ENCODE measurements at places on chromosomes 4 and X.

GRCh38 chr4:165542476-165542875 lies 163.7 kb downstream of the CPE start:
- no peak for DNase-seq

DNA sequence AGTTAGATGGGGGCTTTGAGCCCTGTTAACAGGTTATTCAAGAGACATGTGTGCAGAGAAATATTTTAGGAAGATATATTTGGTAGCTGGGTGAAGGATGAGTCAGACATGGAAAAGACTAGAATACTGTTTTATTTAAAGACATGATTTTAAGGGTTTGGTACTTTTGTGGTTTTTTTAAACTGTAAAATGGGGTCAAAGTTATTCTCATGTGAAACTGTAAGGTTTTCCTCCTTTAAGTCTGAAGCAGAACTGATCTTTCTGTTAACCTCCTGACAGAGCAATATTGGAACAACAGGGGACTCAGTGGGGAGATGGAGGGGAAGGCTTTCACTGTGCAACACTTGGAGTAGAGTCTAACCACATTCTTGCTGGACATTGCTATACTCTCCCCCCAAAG lies 112.4 kb upstream of the LSM6 start:
- DNase-seq, result no peak

DNA sequence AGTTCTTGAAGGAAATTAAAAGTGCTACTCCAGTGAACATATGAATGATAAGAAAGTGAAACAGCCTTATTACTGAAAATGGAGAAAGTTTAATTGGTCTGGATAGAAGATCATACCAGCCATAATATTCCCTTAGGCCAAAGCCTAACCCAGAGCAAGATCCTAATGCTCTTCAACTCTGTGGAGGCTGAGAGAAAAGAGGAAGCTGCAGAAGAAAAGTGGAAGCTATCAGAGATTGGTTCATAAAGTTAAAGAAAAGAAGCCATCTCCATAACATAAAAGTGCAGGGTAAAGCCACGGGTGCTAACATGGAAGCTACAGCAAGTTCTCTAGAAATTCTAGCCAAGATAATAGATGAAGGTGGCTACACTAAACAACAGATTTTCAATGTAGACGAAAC lies 85.5 kb upstream of the ATOH1 start:
- no peak for DNase-seq

GRCh38 chr4:93828332-93828994 lies at the start of gene ATOH1:
ATOH1 (plus strand) TSS chr4:93828753; CDS start chr4:93828927, 174 bp downstream.
- DNase-seq, result peak; percentile 52

GRCh38 chr4:40311811-40312346 lies 23.3 kb upstream of the CHRNA9 start:
- no peak for DNase-seq

GRCh38 chr4:10007793-10008608 lies 13.3 kb downstream of the SLC2A9 start:
- DNase-seq, result no peak

GRCh38 chrX:119899125-119899524 lies 3.4 kb downstream of the AKAP14 start:
- no peak for DNase-seq

GRCh38 chr4:113695328-113696169 lies 66.0 kb downstream of the CAMK2D start:
- DNase-seq, result no peak

DNA sequence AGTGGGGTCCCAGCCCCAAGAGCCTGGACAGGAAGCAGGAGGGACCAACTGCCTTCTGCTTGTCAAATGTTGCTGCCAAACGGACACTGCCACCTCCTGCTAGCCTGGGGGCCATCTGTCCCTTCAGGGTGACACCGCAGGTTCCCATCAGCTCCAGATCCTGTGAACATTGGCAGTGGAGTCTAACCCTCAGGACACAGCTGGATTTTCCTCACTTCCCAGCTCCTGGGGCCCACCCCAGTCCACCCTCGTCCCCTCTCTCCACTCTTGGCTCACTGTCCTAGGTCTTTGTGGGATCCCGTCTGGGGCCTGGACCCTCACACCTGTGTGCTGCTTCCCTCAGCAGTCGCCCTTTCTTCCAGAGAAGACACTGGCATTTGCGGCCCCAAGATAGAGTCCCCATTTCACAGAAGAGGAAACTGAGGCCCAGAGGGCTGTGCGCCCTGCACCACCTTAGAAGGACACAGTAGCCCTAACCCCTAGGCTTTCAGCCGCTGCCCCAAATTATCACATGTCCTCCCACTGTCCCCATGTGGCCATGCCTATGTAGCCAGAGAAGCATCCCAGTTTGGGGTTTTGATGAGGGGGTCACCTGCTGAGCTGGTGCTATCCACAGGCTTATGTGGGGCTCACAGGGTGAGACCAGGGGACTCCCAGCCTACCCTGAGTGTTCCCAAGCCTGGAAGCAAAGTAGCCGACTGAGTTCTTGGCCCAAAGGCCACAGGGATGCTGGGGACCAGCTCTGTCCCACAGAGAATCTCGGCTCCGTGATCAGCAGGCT lies 20.1 kb downstream of the PPP2R2C start:
- no peak for DNase-seq

GRCh38 chrX:13298836-13299235 lies 21.0 kb downstream of the ATXN3L start:
- no peak for DNase-seq

- no peak for DNase-seq
Measured at GRCh38 chr4:67327245-67328017, 217.9 kb downstream of the CENPC start.

DNA sequence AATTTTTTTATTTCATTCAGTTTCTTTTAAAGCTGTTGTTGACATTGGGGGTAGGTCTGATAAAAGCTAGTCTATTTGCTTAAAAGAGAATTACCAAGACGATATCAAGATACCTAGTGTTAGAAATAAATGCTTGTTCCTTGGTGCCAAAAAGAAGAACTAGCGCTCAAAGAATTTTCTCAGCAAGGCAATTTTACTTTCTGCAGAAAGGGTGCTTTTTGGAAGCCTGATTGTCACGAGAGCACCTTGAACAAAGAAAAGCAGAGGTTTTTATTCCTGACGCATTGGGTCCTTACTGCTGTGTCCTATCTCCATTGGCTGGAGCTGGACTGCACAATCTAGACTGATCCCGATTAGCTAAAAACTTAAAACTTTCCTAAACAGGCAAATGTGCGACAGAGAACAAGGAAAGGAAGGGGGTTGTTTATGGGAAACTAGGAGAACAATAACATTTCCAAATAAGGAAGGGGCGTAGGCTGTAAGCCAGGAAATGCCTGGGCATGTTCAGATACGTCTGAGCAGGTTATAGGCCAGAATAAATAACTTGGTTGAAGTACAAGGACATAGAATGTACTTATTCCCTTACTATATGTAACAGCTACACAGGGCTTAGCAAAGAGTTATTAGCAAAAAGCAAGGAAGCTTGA lies 50.3 kb upstream of the STPG2 start:
- DNase-seq, result no peak

DNA sequence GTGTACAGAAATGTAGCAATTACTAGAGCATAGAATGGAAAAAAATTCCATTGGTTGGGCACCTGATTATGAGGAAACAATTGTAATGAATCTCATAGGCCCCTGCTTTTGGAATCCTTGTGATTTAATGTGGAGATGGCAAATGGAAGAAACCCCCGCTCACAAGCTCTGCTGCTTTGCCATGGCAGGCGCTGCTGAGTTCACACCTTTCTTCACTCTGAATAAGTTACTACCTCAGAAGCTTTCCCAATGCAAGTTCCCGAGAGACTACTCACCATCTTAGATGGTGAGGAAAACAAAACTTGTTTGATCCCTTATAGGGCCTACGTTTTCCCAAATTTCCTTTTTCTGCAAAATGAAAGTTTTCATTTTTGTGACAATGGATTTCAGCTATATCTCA lies 266.6 kb upstream of the TAPT1 start:
- no peak for DNase-seq

DNA sequence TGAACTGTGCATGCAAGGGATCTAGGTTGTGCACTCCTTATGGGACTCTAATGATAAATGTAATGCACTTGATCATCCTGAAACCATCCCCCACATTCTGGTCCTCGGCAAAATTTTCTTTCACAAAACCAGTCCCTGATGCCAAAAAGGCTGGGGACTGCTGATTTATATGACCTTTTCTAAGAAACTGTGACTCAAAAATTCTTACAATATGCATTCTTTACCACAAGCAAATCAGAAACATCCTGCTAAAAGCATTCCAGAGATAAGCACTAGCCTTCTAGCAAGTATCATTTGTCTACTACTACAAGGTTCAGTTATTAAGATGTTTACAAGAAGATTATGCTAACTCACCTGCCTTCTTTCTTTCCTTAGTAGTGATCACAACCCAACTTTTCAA lies 166.5 kb upstream of the PCDH7 start:
- DNase-seq, result no peak
